Vagina (tissue), 2 donors: ENCODE measurements at places on chromosomes 3 and 15. TPM values are rescaled to one million over a fixed set of nuclear protein-coding genes. Genes with fewer than 3 reads are reported as not detected.

The FANCD2OS gene
- total RNA-seq = not detected

The SMCO1 gene
- total RNA-seq = not detected

The AVEN gene
- total RNA-seq = 7.4 TPM

The ZNF501 gene
- total RNA-seq = 2.7 TPM

The WDR49 gene
- 2.2 TPM for total RNA-seq

The CMTM6 gene
- 28.0 TPM for total RNA-seq

The INKA1 gene
- total RNA-seq = 12.5 TPM

The GOLGA6L1 gene
- total RNA-seq = not detected

The OSTN gene
- total RNA-seq = not detected

The TRIM42 gene
- not detected for total RNA-seq

DNA sequence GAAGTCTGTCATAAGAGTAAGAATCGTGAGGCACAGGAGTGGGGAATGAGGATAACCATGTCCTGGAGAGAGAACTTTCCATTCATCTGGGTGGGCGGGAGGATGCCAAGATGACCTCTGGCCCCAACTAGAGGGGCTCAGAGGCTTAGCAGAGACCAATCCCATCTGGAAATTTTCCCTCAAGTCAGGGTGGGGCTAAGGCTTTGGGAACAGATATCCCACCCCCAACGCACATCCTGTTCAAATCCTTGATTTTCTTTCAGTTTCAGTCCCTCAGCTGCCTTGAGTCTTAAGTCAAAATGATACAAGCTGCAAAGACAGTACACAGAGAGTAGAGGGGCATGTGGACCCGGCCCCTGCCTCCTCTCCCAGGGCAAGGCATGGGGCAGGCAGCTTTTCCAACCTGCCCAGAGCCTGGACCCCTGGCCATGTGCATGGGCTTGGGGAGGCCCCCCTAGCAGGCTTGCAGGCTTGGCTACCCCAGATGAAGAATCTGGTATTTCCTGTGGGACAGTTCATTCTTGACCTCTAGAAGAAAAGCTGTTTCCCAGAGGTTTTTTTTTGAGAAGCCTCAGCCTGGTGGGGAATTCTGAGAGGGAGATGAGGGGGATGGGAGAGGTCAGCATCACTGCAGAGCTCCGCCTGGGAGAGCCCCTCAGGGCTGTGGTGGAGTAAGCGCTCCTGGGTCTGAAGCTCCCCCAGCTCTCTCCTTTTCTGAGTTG lies 109.7 kb upstream of the HACD2 start:
- no peaks in the 10 kb centered on the region for H3K27me3 ChIP-seq
- H3K36me3 ChIP-seq = no peaks in the 10 kb centered on the region
- H3K4me3 ChIP-seq = peak overlapping the region; percentile 22

- no peak overlapping the region for H3K4me3 ChIP-seq
- no peak for DNase-seq
- H3K36me3 ChIP-seq = no peaks in the 10 kb centered on the region
These were observed 225.1 kb downstream of the NTRK3 start for GRCh38 chr15:88031461-88031860.

DNA sequence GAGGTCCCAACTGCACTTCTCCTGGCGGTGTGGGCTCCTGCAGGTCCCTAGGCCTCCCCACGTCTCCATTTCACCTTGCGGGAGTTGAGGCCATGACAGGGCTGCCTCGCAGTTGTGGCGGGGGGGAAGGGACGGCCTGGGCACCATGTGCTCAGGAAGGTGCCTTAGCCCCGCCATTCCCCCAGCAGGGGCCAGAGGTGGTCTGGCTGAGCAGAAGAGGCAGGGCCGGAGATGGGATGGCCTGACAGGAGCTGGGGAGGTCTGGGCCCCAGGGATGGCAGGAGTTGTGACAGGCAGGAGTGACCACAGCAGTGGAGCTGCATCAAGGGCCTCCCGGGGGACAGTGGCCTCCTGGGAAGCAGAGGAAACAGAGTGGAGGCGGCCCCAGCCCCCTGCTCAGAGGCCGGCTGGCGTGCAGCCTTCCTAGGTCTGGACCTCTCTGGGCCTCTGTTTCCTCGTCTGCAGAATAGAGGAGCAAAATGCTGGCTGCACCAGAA lies 18.7 kb upstream of the KLF15 start:
- no peak for DNase-seq
- peaks cover 21% of the 10 kb centered on the region for H3K4me1 ChIP-seq
- no peaks in the 10 kb centered on the region for H3K27me3 ChIP-seq
- peak overlapping the region; percentile 45 for H3K27ac ChIP-seq
- H3K4me3 ChIP-seq = no peak overlapping the region

DNA sequence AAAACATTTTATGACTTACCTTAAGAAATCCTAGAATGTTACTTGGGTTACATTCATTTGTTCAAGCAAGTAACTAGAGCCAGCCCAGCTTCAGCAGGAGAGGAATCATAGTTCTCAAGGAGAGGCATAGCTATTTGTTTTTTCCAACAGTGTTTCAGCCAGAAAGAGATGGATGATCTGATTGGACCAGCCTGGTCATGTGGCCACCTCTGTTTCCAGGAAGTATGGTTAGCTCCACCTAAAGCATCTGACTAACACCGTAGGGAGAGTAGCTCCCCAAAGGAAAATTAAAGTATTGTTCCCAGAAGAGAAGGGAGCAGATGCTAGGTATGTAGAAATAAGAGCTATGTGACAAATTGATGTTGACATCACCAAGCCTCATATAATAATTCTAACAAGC lies 417.1 kb downstream of the TAFA4 start:
- H3K27me3 ChIP-seq = no peaks in the 10 kb centered on the region
- no peak for DNase-seq
- no peaks in the 10 kb centered on the region for H3K4me1 ChIP-seq
- no peak overlapping the region for H3K4me3 ChIP-seq
- H3K27ac ChIP-seq = no peak overlapping the region

DNA sequence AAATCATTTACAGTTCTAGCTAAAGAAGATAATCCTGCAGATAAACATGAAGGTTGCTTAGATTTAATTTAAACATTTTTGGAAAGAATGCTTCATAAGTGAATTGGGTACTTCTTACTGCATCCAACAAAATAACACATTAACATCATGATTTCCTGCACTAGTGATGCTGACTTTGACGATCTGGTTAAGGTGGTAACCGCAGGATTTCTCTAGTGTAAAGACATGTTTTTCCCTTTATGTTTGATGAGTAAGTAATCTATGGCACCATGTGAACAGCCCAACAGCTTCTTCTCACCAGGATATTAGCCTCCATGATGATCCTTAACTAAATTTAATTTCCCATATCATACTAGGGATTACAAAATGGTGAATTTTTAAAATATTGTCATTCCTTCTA lies 14.1 kb downstream of the SPPL2A start:
- no peak overlapping the region for H3K27ac ChIP-seq
- no peaks in the 10 kb centered on the region for H3K27me3 ChIP-seq
- peaks cover 32% of the 10 kb centered on the region for H3K4me1 ChIP-seq
- no peaks in the 10 kb centered on the region for H3K36me3 ChIP-seq
- DNase-seq = no peak

DNA sequence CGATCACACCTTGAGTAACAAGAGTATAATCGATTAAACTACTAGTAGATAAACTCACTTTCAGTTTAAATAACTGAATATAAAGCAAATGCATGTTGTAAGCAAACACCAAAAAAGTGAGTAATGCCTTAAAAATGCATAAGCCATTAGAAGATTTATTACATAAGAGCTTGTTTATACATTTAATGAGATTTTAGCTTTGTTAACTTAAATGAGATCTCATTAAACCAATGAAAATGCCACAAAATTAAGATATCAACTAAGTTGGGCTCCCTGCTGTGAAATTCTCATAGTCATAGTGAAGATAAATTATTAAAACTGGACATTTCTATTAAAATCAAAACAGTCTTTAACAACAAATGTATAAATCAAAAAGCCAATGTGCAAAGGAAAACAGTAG lies 701.2 kb downstream of the NLGN1 start:
- DNase-seq = no peak
- no peaks in the 10 kb centered on the region for H3K27me3 ChIP-seq
- H3K36me3 ChIP-seq = no peaks in the 10 kb centered on the region
- no peak overlapping the region for H3K27ac ChIP-seq
- H3K4me1 ChIP-seq = no peaks in the 10 kb centered on the region

DNA sequence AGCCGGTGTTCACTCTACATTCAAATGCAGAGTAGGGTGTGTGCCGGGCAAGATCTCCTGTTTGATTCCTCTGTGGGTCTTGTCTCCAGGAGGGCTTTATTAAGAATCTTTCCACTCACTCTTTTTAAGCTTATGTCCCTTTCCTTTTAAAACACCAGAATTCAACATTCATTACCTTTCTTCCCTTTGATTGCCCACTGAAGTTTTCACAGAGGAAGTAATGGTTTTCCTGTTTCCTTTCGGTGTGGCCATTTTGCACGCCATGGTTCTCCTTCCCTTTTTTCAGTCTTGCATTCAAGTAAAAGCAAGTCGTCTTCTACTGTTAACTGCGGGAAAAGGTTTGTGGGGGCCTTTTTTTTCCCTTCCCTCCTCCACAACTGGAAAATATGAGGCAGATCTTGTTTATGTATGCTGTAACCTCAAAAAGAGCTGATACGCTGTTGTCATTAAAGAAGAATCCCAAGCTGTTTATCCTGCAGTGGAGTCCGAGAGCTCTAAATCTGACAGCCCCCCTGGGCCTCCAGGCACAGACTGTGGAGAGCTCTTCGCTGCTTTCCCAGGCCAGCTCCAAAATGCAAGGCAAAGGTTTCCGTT lies 40.5 kb downstream of the FILIP1L start:
- peaks cover 35% of the 10 kb centered on the region for H3K4me1 ChIP-seq
- H3K4me3 ChIP-seq = no peak overlapping the region
- no peak for DNase-seq

GRCh38 chr3:57951066-57951882 lies 56.9 kb upstream of the FLNB start:
- no peak for DNase-seq
- no peak overlapping the region for H3K4me3 ChIP-seq
- H3K4me1 ChIP-seq = peaks cover 31% of the 10 kb centered on the region
- H3K27me3 ChIP-seq = no peaks in the 10 kb centered on the region

- H3K4me1 ChIP-seq = no peaks in the 10 kb centered on the region
- no peaks in the 10 kb centered on the region for H3K27me3 ChIP-seq
- no peaks in the 10 kb centered on the region for H3K36me3 ChIP-seq
- H3K4me3 ChIP-seq = no peak overlapping the region
- no peak overlapping the region for H3K27ac ChIP-seq
These were observed 50.6 kb upstream of the NMNAT3 start for GRCh38 chr3:139728414-139728813.

DNA sequence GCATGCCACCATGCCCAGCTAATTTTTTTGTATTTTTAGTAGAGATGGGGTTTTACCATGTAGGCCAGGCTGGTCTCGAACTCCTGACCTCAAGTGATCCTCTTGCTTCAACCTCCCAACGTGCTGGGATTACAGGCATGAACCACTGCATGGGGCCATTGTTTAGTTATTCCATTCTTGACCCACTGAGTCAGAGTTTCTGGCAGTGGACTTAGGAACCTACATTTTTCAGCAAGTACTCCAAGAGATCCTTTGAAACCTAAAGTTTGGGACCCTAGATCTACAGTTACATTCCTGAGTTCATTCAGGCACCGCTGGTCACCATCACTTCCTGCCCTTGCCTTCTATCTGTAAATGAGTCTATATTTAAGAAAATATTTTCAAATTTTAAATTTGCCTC lies 1.4 kb upstream of the TNFSF10 start:
- DNase-seq = no peak
- H3K4me1 ChIP-seq = peaks cover 22% of the 10 kb centered on the region
- no peaks in the 10 kb centered on the region for H3K36me3 ChIP-seq
- no peak overlapping the region for H3K4me3 ChIP-seq
- peak overlapping the region; percentile 85 for H3K27ac ChIP-seq

DNA sequence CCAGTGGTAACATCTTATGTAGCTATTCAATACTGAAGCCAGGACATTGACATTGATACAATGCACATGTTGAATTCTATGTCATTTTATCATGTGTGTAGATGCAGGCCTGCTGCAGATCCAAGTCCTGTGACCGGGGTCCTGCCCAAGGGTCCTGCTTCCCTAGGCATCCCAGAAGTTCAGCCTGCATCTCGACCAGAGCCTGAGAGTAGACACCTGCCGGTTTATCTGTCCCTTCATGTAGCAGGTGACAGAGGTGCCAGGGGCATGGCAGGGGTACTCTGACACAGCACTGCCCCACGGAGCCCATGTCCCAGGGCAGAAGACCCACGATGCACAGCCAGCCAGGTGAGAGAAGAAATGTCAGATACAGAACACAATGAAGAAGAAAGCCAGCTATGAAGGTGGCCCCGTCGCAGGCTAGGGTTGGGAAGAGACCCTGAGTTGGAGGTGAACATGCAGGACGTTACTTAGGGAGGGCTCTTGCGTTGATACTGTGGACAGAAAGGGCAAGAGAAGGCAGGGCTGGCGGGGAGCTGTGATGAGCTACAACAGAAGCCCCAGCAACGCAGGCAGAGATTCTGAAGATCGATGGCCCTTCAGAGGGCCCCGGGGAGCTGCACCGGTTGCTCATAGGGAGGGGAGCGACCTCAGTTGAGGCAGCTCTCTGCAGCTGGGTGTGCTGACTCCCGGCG lies 51.0 kb downstream of the TPRA1 start:
- H3K4me3 ChIP-seq = no peak overlapping the region
- DNase-seq = no peak
- H3K36me3 ChIP-seq = no peaks in the 10 kb centered on the region
- H3K27ac ChIP-seq = no peak overlapping the region
- no peaks in the 10 kb centered on the region for H3K4me1 ChIP-seq

GRCh38 chr15:52527911-52528563 lies 643 bp downstream of the MYO5A start:
- H3K4me3 ChIP-seq = peak overlapping the region; percentile 83
- H3K27me3 ChIP-seq = no peaks in the 10 kb centered on the region

DNA sequence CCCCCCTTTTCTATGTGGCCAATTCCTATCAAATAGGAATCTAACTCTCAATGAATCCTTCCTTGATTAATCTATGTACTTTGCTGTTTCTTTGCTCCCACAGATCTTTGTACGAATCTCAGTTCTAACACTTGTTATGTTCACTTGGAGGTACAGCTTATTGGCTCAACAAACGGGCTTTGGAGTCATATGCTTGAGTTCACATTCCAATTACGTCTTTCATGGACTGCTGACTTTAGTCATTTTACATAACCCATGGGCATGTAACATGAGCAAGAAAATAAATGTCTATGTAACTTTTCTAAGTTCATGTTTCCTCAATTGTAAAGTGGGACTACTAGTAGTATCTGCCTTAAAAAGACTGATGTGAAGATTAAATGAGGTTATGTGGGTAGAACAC lies 123.2 kb upstream of the TBC1D5 start:
- no peak overlapping the region for H3K27ac ChIP-seq
- no peak for DNase-seq
- H3K36me3 ChIP-seq = no peaks in the 10 kb centered on the region
- H3K4me3 ChIP-seq = no peak overlapping the region
- H3K4me1 ChIP-seq = no peaks in the 10 kb centered on the region
